ENCODE measurements at places on chromosomes 5 and 9.

GRCh38 chr5:57532513-57533497, 50.2 kb upstream of the ACTBL2 start:
- no peak for DNase-seq

GRCh38 chr9:128724744-128725211, 851 bp upstream of the ZDHHC12 start:
- peak; percentile 100 for DNase-seq

DNA sequence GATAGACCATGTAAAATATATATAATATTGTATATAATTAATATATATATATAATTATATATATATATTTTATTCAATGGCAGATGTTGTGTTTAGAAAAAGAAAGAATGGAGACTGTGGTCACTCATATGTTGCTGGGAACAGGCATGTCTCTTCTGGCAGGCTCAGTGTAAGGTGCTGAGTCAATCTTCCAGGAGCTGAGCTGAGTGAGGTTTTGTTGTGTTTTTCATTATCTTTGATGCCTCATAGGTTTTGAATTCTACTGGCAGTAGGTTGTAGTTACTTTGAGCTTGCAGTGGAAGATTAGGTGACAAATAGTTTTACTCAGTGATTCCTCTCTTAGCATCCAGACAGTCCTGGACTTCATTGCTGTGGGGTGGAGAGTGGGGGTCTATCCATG, 561.3 kb downstream of the IRX1 start:
- no peak for DNase-seq

- no peak for DNase-seq
Observed at GRCh38 chr9:5479994-5480694, 29.8 kb downstream of the CD274 start.

GRCh38 chr9:132806723-132807421, 71.2 kb downstream of the AK8 start:
- DNase-seq: no peak
